ENCODE measurements at places on chromosomes 12 and 14.

DNA sequence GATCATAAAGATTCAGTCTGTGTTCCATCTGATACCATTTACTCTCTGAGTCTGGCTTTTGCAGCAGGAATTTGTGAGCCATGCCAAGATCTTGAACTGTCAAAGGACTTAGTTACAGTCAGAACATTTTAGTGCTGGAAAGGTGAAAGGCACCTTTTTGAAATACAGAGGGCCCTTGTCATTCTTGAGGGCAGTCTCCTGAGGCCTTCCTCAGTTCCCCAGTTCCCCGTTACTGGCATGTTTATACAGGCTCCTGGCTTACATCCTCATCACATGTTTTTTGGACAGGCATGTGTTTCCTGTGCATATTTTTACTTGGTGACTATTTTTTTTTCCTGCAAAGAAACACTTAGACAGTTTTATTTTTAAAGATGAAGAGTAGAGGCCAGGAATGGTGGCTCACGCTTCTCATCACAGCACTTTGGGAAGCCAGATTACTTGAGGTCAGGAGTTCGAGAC lies 21.0 kb downstream of the CFAP54 start:
- DNase-seq: no peak

- DNase-seq: no peak
Observed at GRCh38 chr12:115096588-115097397, 412.8 kb upstream of the TBX3 start.

GRCh38 chr14:99531251-99532096 lies 50.3 kb downstream of the CCNK start:
- DNase-seq: no peak

- no peak for DNase-seq
Observed at GRCh38 chr12:27823038-27823437, 43.0 kb upstream of the MANSC4 start.

- DNase-seq: no peak
Observed at GRCh38 chr14:64506721-64507120, 2.2 kb downstream of the ZBTB1 start.

DNA sequence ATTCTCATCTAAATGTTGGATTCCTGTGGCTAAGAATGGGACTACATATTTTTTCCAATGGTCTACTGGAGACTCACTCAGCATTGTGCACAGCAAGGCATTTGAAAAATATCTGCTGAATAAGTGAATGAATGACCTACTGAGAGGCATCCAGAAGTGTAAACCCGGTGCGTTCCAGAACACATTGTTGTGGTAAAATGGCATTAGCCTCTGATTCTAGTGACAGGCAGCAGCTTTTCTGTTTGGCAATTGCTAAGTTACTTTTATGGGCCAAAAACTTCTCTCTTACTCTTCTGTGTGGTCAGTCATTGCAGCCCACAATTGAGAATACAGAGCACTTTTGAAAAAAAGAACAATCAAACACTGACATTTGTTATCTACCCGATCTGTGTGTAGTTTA lies 36.5 kb downstream of the WIF1 start:
- no peak for DNase-seq

- no peak for DNase-seq
Observed at GRCh38 chr12:132771126-132771838, 9.7 kb upstream of the ANKLE2 start.

DNA sequence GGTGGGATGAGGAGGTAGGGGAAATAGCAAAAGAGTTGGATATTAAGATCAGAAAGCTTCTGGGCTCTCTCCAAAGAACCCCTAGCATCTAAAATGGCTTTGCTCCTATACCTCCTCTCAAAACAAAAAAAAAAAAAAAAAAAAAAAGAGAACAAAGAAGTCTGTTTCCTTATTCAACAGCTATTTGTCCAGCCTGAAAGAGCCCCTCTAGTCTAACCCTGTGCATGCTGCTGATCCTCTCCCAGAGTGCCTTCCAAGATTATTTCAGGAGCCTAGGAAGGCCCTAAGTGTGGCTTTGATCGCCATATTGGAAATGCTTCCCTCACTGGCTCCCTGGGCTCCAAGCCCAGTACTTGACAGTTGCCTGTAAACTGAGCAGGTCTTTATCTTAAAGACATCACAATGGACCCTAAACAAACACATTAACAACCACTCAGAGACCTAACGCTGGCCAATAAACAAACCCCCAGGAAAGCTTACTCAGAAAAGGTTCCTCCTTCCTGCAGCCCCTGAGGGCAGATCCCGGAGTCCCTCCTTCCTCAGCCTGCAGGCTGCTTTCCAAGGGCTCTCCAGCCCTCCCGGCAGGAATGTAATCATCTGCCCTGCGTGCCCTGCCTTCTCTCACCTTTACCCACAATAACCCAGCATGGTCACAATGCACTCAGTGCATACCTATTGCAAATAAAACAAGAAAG lies 17.4 kb upstream of the COL2A1 start:
- DNase-seq: no peak

GRCh38 chr12:47763481-47764346 lies 5.0 kb upstream of the RAPGEF3 start:
- no peak for DNase-seq

- no peak for DNase-seq
Observed at GRCh38 chr12:1584326-1584725, 10.1 kb downstream of the FBXL14 start.

DNA sequence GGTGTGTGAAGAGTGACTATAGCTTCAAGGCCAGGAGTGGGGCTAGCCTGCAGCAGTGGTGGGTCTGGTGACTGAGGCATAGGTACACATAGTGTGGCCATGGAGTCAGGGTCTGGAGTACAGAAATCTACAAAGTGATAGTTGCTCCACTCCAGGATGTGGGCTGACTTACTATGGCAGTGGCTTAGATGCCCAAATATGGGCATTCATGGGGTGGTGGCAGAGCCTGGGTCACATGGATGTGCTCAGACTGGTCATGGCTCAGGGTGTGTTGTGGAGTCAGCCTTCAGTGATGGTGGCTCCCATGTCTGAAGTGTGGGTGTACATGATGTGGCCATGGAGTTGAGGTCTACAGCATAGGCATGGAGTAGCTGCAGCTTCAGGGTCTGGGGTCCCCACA lies 27.3 kb downstream of the CLEC6A start:
- DNase-seq: no peak

- DNase-seq: no peak
Observed at GRCh38 chr14:72636094-72636493, 257.8 kb downstream of the DPF3 start.

Data from thoracic aorta (tissue), 2 donors.